NCI-H1436 treated with DMSO at 0.1 percent for 48 hours (cell line): ENCODE measurements at places on chromosomes 6 and 20.

DNA sequence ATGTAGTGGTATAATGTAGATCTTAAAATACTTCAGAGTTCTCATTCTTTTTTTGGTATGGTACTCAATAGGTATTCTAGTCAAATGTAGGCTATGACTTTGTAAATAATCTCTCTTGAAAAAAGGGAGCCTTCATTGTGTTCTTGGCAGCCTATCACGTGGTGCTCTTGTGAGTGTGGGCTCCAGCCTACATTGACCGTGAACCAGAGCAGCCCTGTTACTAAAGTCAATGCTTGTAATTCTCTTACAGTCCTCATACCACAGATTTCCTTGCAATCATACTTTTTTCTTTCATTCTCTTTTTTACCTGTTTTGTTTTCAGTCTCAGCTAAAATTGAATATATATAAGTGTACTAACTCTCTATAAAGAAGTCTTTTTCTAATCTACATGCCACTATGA, 31.1 kb downstream of the ARID1B start:
- no peak for DNase-seq

DNA sequence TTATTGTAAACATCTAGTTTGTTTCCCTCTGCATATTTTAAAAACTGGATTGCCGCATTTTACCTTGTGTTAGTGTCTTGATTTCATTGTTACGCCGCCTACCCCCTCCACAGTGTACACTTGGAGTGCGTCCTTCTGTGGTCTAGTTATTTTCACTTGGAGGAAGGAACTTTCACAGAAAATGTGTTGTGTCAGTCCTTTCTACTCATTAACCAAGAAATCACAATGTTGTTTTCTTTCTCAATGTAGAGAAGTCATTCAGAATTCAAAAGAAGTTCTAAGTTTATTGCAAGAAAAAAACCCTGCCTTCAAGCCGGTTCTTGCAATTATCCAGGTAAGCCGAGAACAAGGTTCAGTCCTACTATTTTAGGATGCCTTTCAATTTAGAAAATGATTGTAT, 10.3 kb downstream of the MTHFD1L start:
- no peak for DNase-seq

GRCh38 chr6:89116702-89117101, 1.2 kb downstream of the SRSF12 start:
- no peak for DNase-seq

GRCh38 chr6:98825600-98826230, 8.7 kb upstream of the POU3F2 start:
- no peak for DNase-seq

GRCh38 chr6:39669207-39669972, 55.8 kb downstream of the KIF6 start:
- DNase-seq = no peak
